ENCODE measurements at places on chromosomes 6 and 20.

GRCh38 chr6:138509371-138509770, 10.1 kb upstream of the NHSL1 start:
- DNase-seq: peak; percentile 70

- DNase-seq: no peak
These were observed 388.4 kb upstream of the JARID2 start for GRCh38 chr6:14857501-14857900.

- DNase-seq: no peak
These were observed 38.1 kb downstream of the FAM50B start for GRCh38 chr6:3887150-3887700.

GRCh38 chr6:52507557-52508260, 69.2 kb downstream of the TRAM2 start:
- no peak for DNase-seq

DNA sequence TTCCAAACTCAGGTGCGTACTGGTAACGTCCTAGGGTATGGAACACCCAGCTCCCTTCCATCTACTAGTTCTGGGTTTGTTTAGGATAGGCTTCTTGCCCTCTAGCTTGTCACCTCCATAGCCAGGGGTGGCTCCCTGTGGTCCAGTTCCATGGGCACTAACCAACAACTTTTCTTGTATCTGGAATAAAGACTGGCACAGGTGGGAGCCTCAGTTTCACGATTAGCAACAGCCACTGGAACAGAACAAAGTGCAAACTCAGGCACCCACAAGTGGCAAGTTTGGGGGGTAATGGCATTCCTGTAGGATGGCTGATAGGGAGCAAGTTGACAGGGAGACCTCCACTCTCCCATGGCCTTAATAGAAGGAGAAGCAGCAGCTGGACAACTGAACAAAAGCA, 5.6 kb upstream of the APMAP start:
- DNase-seq: no peak

DNA sequence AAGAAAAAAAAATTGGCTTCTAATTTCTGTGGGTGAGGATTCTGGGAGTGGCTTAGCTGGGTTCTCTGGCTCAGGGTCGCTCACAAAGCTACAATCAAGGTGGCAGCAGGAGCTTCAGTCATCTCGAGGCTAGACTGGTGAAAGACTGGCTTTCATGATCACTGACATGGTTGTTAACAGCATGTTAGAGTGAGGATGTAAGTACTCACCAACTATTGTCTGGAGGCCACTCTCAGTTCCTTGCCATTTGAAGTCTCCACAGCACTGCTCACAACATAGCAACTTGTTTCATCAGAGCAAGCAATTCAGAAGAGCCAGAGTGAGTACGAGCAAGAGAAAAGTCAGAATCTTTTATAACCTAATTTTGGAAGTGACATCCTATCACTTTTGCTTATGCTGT, 145.7 kb upstream of the PRSS16 start:
- no peak for DNase-seq
